SW 1271 (cell line): ENCODE measurements at places on chromosomes 3 and 15.
A peak's percentile ranks its signal among the peaks of the same experiment; 100 is the strongest.

- no peak for DNase-seq
These were observed 15.4 kb upstream of the GMNC start for GRCh38 chr3:190877925-190878324.

DNA sequence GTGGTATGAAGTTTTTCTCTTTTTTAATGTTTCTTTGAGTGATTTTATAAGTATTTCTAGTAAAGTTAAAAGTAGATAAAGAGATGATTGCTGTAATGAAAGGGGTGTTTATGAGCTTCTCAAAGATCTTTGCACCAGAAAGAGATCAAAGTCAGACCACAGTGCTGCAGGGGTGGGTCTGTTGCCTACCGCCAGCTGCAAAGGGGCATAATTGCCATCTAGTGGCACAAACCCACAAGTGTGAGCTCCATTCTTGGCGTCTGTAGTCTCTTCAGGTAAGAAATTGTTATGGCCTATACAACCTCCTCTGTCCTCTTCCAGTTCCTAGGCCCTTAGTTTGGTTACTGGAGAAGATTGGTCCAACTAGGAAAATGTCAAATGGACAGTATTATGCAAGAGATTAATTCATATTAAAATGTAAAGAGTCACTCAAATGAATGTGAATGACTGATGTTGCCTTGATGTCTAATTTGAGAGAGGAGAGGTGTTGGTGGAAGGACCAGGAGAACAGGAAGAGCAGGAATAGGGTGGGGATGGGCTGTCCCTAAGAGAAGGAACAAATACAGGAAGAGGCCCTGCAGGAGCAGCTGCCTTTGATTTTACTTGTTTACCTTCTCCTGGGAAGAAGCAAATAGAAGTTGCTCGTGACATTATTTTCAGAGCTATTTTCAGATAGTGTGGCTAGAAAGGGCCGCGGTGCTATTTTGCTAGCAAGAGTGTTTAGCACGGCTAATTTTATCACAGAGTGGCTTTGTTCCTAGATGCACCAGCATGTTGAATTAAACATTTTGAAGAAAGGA lies 53.0 kb upstream of the GSK3B start:
- DNase-seq: peak; percentile 7

DNA sequence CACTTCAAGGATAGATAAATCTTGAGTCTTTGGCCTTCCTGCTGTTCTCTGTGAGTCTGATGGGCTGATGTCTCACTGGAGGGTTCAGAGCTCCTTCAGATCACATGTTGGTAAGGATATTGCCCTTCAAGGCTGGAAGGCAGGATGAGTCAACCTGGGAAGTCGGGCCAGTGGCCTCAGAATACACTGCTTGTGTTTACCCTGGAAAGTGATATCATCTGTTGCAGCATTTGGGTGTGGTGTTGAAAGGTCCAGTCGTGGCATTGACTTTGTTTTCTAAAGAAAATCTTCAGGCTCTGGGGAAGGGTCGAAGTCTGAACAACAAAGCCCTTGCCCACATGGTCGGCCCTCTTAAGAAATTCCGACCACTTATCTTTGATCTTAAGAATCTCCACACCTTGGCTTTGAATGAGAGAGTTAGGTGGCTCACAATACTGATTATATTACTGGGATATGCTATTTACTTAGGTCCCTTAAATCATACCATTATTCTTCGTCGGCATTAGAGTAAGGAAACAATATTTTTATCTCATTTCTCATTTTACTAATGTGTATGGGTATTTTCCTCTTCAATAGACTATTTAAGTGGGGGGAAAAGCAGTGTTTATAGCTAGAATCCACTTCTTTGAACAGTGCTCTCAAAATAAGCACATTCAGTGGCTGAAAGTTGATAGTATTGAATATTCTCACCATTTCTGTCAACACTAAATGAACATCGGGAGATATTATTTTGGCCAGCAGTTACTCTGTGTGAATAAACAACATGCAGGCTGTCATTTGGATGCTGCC lies 303.9 kb upstream of the RASGRP1 start:
- DNase-seq: peak; percentile 8

- no peak for DNase-seq
These were observed 54.4 kb upstream of the HERC1 start for GRCh38 chr15:63888146-63888545.

DNA sequence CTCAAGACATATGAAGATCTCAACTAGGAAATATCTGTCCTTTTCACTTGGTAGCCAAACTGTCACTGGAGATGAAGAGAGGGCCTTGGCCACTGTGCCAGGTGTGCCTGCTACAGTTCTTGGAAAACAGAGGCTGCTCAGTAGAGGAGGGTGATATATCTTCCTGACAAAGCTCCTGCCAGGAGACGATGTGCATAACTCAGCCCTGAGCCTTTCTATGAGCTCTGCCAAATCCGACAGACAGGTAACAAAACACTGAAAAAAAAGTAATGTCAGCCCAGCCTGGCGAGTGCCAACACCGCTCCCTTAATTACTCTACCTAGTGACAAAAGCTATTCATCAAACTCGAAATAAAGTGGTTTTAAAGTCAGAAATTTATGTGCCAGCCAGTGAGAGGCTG lies 123.2 kb downstream of the MFSD1 start:
- no peak for DNase-seq

GRCh38 chr3:191141728-191142127 lies 57.3 kb upstream of the OSTN start:
- peak; percentile 92 for DNase-seq

DNA sequence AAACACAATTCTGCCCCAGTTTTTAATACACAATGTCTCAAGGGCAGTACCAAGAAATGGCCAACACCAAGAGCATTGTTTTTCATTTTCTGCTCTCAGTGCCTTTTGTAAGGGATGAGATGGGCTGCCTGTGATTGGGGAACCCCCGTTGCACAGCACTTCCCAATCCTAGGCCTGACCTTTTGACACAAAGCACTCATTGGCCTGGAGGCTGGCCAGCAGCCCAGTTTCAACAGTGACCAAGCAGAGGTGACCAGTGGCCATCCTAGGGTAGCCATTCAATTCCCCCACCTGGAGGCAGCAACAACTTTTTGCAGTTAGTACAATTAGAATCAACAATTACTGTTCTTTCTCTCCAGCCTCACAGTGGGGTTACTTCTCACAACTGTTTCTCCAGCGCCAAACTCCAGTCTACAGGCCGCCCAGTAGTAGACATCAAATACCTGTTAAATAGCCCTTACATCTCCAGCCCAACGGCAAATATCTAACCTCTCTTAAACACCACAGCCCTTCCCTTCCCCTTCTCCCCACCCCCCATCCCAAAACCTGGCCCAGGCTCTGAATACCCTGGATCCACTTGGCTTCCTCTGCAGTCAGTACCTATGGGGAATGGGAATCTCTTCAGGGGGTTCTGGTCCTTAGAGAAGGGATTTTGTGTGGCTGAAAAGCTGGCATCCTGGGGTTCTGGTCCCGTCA lies 8.9 kb upstream of the LRRC2 start:
- DNase-seq: no peak

- DNase-seq: no peak
These were observed 100.4 kb downstream of the PLSCR2 start for GRCh38 chr3:146368882-146369523.

- DNase-seq: no peak
These were observed 17.1 kb downstream of the SETMAR start for GRCh38 chr3:4320096-4320911.

GRCh38 chr3:149224736-149225594 lies 3.3 kb upstream of the CP start:
- DNase-seq: peak; percentile 94

GRCh38 chr3:99355465-99355864 lies 282.9 kb upstream of the COL8A1 start:
- DNase-seq: no peak

GRCh38 chr3:147359177-147360050 lies 46.9 kb downstream of the ZIC4 start:
- no peak for DNase-seq

DNA sequence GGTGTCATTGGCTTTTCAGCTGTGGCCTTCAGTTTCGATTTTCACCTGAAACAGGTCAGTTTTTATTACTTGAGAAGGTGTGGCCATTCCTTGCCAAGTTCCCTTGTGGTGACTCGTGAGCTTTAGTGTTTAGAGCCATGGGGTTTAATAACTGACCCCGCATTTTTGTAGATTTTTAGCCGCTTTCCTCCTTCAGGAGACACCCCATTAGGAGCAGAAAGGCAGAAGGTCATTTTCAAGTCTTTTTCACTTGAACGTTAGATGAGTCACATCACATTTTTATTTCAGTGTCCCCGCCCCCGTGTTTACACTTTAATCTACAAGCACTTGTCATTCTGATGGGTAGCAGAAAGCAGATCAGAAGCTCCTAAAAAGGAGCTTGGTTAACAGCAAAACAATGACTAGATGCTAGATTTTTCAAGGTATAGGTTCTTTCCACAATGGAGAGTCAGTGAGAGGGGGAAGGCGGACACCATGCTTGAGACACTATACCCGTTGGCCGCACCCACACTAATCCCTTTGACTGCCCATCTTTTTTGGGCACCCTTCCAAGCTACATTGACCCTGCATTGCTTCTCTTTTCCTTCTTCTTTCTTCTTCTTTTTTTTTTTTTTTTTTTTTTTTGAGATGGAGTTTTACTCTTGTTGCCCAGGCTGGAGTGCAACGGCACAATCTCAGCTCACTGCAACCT lies 132.7 kb downstream of the GHSR start:
- no peak for DNase-seq

DNA sequence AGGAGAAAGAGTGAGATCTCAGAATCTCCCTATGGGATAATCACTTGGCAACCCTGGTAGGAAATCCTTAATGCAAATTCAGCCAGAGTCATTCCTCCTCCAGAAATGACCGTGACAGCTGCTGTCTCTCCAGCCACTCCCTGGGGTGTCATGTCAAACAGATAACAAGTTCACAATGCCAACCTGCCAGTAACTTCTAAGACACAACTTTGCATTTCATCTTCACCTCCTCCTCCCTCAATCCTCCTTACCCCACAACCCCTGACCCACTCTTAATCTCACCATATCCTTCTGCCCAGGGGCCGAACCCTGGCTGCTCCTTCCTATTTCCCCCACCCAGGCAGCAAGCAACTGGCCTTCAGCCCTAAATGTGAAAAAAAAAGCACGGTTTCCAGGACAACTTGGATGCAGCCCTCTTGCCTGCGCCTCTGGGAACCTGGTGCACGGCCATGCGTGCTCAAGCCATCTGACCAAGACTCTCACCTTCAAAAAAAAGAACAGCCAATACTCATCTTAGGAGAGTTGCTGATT lies 166.0 kb downstream of the NTRK3 start:
- no peak for DNase-seq

DNA sequence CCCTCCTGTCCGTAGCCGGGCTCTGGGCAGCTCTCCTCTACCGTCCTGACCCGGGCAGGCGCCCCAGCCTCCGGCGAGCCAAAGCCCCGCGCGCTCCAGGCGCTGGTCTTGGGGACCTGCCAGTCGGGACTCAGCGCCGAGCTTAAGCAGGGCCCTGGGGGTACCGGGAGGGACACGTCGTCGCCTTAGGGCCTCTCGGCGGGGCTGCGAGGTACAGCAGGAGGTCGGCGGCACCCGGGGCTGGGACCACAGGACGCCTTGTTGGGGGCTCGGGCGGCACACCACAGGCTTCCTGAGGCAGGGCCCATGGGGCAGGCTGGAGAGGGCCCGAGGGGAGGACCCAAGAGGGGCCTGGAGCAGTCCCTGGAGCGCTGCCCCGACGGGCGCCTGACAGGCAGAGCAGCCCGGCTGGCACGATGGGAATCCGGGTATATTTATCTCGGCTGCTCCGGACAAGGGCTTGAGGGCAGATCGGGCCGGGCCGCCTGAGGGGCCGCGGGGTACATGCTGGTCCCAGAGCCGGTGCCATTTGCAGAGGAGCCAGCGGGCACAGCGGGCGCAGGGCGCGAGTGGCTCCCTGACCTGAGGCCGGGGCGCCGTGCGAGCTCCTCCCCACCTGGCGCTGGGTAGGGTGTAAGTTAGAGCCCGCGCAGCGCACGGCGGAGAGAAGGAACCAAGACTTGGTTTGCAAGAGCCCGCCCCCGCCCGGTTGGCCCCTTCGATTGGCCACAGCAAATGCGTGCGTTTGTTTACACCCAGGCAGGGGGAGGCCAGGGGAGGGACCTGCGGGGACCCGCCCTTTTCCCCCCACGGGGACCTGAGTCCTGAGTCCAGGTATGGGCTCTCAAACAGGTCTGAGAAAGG lies 574 bp downstream of the SLC38A3 start:
- DNase-seq: no peak

- no peak for DNase-seq
These were observed 7.3 kb downstream of the RAB27A start for GRCh38 chr15:55282284-55282833.

- DNase-seq: no peak
These were observed 66.1 kb upstream of the MYZAP start for GRCh38 chr15:57525581-57525980.

- DNase-seq: peak; percentile 2
These were observed 65.9 kb downstream of the CACNA2D3 start for GRCh38 chr3:54188176-54188791.

DNA sequence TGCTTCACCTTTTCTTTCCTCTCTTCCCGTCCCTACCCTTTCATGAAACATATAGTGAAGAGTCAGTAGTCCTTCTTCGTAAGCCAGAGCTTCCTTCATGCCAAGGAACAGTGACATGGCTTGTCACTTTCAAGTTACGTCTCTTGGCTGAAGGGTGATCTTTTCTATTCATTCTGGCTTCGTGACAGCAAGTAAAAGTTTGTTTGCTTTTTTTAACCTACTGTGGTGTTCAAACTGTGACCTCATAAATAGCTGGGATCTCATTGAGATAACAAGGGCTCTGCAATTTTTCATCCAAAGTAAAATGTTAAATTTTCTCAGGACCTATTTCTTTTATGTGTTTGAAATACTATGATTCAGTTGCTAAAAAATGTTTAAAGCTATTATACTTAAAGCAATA lies 10.5 kb downstream of the CDIN1 start:
- no peak for DNase-seq

DNA sequence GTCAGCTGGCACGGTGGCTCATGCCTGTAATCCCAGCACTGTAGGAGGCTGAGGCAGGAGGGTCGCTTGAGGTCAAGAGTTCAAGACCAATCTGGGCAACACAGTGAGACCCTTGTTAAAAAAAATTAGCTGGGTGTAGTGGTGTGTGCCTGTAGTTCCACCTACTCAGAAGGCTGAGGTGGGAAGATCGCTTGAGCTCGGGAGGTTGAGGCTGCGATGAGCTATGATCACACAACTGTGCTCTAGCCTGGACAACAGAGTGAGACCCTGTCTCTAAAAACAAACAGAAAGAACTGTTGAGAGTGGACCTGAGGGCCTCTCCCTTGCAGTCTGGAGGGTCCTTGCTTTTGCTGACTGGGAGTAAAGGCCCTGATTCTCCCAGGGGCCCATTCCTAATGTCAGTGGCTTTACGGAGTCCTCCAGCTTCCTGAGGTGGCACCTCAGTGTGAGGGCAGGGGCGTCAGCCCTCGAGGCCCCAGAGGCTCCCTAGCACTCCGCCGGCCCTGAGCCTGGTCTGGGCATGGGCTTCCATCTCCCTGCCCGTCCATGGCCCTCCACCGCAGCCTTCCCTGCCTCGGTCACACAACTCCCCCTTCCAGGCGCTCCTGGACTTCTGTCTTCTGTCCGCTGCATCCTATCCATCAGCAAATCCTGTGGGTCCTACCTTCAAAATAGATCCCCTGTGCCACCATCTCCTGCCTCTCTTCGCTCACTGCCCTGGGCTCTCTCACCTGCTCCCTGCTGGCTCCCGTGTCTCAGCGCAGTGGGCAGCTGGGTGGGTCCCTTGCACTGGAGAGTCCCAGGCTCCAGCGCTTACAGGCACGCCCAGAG lies 19.0 kb downstream of the FBLN2 start:
- no peak for DNase-seq
